ENCODE measurements at places on chromosomes 12 and 14. TPM values are rescaled to one million over a fixed set of nuclear protein-coding genes. Genes with fewer than 3 reads are reported as not detected.

Gene SLC39A5
- not detected for polyA plus RNA-seq

Gene MDM1
- polyA plus RNA-seq: 35.5 TPM

Gene ATL1
- polyA plus RNA-seq: 70.4 TPM

Gene ASPG
- polyA plus RNA-seq: 1.4 TPM

Gene TMEM132D
- 1.3 TPM for polyA plus RNA-seq

Gene REM2
- polyA plus RNA-seq: 31.1 TPM

Gene SOCS2
- 115 TPM for polyA plus RNA-seq

Data from neural cell (in vitro differentiated cells).